NCI-H1105 treated with DMSO at 0.1 percent for 48 hours (cell line): ENCODE measurements at places on chromosomes 4 and X.

DNA sequence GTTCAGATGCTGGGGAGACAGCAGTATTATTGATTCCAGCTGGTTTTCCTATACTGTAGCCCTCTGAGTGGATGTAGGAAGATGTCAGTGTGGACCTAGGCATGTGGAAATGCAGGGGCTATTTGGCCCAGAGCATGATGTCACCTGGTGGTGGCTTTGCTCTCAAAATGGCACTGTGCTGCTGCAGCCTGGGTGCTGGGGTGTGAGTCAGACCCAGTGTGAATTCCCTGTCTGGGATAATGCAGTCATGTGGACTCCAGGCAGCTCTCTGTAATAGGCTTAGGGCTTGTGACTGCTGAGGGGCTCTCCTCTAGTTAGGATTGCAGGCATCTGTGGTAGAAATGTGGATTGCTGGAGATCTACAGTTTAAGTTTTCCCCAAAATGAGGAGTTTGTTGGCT, 70.7 kb downstream of the DCAF8L2 start:
- DNase-seq = no peak

DNA sequence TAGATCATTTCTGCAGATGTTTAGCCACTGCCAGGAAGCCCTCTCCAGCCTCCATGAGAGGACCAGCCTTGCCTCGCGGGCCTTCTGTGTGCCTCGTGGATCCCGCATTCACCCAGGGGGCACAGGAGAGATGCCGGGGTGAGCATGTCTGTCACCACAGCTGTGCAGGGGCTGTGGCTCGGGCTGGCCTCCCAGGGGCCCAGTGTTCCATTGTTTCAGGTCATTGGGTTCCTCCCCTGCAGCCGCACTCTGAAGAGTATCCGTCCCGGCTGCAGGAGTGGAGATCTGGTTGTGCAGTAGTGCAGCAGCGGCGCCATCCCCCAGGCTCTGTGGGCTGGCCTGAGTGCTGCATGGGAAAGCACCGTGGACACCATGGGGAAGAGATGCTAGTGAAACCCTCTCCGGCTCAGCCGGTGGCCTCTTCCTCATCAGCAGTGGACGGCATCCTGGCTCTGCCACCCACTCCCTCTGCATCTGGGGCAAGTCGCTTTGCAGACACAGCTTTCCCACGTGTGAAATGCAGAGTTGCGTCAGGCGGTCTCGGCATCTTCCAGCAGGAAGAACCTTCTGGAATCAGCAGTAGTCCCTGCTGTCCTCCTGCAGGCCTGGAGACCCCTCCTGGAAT, 29.1 kb downstream of the TBC1D14 start:
- DNase-seq = no peak

DNA sequence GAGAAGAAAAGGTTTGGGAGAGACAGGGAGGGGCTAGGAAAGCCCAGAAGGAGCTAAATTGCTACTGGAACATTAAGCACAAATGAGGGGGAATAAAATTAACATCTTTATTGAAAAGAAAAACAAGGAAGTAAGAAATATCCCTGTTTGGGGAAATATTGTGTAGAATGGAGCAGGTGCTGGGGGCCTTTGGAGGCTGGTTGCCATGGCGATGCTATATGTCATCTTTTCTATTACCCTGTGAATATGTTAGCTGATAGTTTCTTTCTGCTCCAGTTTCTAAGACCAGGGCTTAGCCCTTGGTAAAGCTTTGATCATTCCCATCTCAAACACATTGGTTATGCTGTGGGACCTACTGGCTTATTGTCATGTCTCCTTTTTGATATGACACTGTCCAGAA, 28.7 kb downstream of the TMEM31 start:
- no peak for DNase-seq

DNA sequence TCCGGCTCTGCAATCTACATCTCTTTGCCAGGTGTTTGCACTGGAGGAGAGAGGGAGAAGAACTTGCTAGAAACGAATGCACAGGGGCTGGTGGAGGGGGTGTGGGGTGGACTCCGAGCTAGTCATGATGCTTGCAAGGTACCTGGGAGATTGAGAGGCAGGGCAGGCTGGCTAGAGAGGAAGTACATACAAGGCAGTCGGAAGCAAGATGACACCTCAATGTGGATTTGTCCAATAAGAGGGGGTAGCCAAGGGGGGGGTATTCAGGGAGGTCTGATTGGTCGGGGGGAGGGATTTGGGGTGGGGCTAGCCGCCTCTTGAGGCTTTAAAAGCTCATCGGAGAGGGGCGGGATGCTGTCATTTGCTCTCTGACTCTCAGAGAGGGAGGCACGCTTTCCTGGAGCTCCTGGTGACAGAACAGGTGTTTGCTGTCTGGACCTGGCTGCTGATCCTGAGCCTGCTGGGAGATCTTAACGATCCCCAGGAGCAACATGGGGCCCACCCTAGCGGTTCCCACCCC, at the start of gene GPR50:
GPR50 (plus strand) TSS at position 354 of the 520 bp plus-strand sequence; CDS start at position 492, 138 bp downstream.
- DNase-seq = peak; percentile 57

- no peak for DNase-seq
Observed at GRCh38 chr4:102606261-102606660, 105.1 kb downstream of the NFKB1 start.

- DNase-seq = no peak
Observed at GRCh38 chr4:45477311-45477733, 646.5 kb downstream of the GABRG1 start.

DNA sequence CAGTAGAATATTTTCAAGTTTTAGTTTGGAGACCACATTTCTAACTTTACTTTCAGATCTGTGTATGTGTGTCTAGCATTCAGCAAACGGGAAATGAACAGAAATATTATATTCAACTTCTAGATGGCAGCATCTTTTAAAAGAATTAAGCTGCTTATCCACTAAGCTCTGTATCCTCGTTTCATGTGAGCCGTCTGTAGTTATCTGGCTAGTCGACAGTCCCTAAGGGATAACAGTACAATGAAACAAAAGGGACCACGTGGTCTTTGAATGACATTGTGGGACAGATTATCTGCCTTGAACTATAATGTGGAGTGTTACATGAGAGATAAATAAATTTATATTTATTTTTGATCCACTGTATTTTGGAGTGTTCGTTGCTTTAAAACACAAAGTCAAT, 35.8 kb upstream of the PRSS12 start:
- DNase-seq = no peak

GRCh38 chrX:48035891-48036290, 29.1 kb downstream of the SPACA5 start:
- DNase-seq = no peak

- no peak for DNase-seq
Observed at GRCh38 chrX:129638917-129639316, 15.8 kb downstream of the APLN start.

DNA sequence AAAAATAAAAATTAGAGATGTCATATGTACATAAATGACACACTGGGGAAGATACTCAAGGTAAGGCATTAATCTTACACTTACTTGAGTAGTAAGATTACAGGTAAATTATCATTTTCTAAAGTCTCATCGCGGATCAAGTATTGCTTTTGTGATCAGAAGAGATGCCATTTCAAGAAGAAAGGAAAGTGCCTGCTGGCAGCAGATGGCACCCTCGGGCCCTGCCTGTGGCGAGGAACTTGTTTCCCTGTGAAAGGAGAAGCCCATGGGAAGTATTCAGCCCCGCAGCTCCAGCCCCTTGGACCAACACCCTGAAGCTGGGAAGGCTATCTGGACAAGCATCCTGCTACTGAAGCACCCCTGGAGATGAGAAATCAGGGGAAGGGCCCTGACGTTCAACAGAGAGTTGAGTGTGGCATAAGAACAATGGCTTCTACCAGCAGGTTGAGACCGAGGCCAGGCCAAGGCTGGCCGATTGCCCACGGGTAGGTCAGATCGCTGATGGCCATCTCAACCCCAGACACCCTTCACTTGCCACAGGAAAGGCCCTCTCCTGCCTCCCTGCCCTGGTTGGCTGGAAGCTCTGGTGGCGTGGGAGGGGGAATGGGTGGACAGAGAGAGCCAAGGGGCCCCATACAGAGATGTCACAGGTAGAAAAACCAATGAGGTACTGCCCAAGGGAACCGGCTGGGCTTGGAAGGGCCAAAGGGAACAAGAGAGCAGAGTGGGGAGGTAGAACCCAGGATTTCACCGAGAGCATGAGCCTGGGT, 18.8 kb upstream of the MXD4 start:
- peak; percentile 18 for DNase-seq

- DNase-seq = no peak
Observed at GRCh38 chr4:174575436-174575835, 53.1 kb upstream of the HPGD start.

GRCh38 chrX:16869393-16870094, 618 bp downstream of the RBBP7 start:
- DNase-seq = peak; percentile 36

- DNase-seq = no peak
Observed at GRCh38 chrX:132738951-132739350, 219.5 kb downstream of the HS6ST2 start.

- no peak for DNase-seq
Observed at GRCh38 chr4:173014113-173014558, 154.5 kb upstream of the GALNT7 start.

DNA sequence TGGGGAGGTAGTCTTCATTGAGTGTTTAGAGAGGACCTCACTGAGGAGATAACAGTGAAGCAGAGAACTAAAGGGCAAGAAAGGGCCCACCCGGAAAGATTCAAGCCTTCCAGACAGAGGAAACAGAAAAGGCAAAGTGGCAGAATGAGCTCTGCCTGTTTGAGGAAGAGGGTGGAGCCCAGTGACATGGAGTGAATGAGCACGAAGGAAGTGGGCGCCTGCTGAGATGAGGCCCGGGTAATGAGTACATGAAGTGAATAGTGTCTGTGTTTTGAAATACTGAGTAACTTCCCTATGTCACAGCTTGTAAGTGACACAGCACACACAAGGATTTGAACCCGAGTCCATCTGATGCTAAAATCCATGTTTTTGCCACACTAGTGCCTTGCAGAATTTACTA, 32.5 kb upstream of the TLR2 start:
- DNase-seq = no peak

DNA sequence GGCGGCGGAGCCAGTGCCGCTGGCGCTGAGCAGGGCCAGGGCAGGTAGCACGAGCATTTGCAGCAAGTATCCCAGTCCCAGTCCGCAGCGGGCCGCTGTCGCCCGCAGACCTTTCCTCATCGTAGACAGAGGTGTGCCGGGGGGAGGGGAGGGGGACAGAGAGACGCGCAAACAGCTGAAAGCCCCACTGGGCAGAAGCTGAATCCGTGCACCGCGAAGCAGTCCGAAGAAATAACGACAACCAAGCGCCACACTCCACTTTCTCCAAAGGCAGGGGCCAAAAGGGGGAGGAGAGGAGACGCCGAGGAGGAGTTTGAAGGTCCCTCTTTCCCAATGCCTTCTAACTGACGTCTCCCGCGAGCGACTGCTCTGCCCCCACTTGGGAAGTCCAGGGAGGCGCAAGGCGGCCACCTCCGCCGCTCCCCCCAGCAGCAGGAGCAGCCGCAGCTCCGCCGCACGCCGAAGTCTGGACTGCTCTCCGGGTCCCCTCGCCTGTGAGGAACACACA, at the start of gene UNC5C:
UNC5C (minus strand) TSS at position 236 of the 508 bp plus-strand sequence.
- no peak for DNase-seq

- no peak for DNase-seq
Observed at GRCh38 chr4:119865389-119865788, 201.3 kb downstream of the MAD2L1 start.

GRCh38 chr4:76690011-76690905, 207.7 kb downstream of the SOWAHB start:
- DNase-seq = no peak

DNA sequence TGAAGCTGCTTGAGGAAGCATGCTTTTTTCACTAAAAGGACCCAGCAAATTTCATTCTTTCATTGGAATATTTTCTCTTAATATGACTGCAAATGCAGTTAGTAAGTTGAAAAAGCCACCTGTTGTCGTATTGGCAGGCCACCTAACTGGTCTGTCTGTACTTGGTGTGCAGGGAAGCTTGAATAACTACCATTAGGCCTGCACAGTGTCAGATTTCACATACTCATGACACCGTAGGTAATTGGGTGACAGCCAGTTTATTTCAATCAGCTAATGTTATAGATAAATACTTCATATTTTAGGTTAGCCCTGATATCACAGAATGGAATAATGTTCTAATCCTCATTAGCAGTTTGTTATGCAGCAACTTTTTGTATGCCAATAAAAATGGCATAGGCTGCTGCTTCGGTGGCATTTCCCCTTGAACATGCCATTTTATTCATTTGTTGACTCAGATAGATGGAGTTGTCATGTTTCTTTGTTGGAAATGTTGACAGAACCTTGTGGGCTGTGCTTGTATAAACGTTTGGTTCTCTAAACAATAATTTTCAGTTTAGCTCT, 173.7 kb downstream of the RPA4 start:
- DNase-seq = peak; percentile 89

DNA sequence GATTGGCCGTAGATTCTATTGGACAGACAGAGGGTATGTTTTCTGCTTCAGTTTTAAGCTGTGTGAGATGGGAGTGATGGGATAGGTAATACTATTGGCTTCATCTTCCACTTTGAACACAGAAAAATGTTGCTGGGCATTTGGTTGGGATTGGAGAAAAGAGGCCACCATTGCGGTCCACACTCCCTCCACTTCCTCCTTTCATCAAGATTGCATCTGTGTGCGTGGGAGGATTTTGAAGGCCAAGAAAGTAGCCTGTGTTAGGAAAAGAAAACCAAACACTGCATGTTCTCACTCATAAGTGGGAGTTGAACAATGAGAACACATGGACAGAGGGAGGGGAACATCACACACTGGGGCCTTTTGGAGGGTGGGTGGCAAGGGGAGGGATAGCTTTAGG, 56.4 kb downstream of the EGF start:
- DNase-seq = no peak

- DNase-seq = no peak
Observed at GRCh38 chr4:119715490-119716445, 87.2 kb upstream of the PDE5A start.

DNA sequence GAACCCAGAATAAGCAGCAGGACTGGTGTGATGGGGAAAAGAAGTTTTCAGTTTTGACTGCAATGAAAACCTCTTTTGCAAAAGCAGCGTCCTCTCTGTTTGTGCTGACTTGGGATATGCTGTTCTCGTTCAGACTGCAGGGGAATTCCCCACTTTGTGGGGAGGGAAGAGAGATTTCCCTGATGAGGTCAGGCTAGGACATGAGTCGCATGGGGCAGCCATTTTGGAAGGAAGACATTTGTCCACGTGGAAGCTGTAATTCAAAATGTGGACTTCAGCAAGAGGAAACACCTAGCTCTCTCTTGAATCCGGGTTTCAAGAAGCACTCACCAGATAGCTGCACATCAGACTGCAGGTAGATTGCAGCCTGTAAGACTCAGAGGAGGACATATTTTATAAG, 39.3 kb downstream of the ING2 start:
- no peak for DNase-seq

GRCh38 chr4:180999217-180999616, 1244.0 kb upstream of the TENM3 start:
- DNase-seq = peak; percentile 75

DNA sequence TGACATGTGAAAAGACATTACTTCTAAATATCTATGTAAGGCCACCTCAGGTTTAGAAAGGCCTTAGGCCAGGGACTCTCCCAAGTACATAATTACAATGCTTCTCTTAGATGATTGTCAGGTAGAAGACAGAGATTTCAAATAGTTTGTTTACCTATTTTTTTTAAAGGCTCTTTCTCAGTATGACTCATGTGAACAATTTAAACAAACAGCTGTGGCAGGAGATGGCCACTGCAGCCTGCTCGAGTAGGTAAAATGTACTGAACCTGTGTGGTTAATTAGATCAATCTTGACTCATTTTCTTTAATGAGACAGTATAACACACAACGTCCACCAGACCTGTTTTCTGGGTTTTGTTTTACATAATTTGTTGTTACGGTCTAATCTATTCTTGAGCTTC, 50.2 kb downstream of the LEF1 start:
- DNase-seq = peak; percentile 76

GRCh38 chrX:7771788-7772438, 71.1 kb upstream of the VCX start:
- no peak for DNase-seq
